WTC11 (cell line): ENCODE measurements at places on chromosomes 5 and 9.

DNA sequence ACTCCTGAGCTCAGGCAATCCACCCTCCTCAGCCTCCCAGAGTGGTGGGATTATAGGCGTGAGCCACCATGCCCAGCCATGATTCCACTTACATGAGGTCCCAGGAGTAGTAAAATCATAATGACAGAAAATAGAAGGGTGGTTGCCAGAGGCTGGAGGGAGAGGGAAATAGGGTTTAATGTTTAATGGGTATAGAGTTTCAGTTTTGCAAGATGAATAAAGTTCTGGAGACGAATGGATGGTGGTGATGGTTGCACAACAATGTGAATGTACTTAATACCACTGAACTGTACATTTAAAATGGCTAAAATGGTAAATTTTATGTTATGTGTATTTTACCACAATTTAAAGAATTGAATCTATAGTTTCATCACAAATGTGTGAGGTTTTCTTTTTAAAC is 146.5 kb upstream of the ABCA1 start:
- no peak for DNase-seq

DNA sequence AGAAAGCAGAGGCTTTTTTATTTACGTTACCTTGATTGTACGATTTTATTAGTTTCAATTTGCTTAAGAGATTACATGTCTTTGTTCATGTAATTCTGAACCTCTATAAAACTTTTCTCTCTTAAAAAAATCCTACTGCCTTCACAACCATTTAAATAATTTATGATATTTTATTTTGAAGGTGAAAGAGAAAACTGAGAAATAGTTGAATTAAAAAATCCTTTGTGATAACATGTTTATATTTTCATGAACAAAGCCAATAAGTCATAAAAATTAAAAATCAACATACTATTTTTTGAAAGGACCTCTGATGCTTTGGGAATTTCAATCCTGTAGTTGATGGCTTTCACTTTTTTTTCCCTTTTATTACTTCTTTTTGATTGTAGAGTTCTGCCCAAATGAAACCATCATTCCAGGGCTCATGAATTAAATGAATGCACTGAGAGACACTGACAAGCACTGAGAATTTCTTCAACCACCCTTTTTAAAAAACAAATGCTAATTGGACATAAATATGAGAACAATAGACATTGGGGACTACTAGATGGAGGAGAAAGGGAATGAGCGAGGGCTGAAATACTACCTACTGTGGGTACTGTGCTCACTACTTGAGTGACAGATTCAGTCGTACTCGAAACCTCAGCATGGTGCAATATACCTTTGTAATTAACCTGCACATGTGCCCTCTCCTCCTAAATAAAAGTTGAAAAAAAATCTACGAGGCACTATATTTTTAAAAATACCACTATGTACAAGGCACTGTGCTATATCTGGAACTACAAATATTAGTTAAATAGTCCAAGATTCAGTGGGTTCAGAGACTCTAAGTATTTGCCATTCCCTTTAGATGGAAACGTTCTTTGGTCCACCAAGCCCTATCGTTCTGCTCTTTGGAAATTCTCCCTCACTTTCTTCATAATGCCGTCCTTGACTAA is 5.9 kb downstream of the CDKN2A start:
- DNase-seq: no peak

GRCh38 chr9:113562653-113563381 is 99.3 kb downstream of the RGS3 start:
- no peak for DNase-seq

DNA sequence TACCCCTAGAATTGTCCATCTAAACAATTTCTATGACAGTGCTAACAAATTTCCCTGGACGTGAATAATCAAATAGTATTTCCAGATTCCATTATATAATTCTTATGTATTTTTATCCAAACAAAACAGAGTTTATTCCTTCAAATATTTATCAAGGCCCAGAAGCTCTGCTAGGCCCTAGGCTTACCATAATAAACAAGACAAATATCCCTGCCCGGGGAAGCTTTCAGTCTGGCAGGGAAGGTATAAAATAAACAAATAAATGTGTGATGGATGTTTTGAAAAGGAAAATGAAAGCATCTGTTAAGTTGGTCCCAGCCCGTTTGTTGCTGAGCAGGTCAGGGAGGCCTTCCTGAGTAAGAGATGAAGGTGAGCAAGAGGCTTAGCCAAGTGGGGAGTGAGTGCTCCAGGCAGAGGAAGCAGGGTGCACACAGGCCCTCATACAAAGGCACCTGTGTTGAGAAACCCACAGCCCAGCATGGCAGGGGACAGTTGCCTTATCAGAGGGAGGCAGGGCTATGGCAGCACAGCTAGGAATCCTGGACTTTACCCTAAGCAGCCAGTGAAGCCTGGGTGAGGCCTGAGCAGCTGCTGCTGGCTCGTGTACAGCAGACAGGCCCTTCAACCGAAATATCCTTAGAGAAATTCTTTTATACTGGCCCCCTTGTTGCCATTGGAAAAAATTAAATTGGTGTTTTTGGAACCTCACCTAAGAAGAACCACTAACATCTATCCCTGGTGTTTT is 7.7 kb upstream of the SLC35D2 start:
- DNase-seq: no peak

DNA sequence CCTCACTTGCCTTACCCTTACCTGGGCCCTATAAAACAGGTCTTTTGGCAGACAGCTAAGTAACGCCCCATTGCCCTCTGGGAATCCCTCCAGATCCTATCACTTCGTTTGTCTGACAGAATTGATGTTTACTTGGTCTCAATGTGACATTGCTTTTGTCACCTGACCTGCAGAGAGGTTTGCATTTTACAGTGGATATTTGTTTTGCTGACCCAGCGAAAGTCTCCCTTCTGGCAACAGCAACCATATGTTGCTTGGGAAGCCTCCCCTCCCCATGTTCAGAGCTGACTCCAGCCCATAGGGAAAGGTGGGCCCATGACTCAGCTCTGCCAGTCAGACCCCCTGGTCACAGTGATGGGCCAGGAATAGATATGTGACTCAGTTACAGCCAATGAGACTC is 54.0 kb upstream of the LARP1 start:
- DNase-seq: no peak
